Natural killer cell treated with Interleukin-12 subunit alpha and Interleukin-12 subunit beta and Interleukin-15 and Interleukin-18, amount 100 ng/mL, for 72 hours (primary cell): ENCODE measurements at places on chromosomes 7 and 10. TPM values are rescaled to one million over a fixed set of nuclear protein-coding genes. Genes with fewer than 3 reads are reported as not detected.
A peak's percentile ranks its signal among the peaks of the same experiment; 100 is the strongest.

GRCh38 chr10:121921238-121921931 lies 6.4 kb downstream of the ATE1 start:
- no peak overlapping the region for H3K27ac ChIP-seq
- H3K36me3 ChIP-seq: no peaks in the 10 kb centered on the region
- no peak overlapping the region for H3K4me3 ChIP-seq

DNA sequence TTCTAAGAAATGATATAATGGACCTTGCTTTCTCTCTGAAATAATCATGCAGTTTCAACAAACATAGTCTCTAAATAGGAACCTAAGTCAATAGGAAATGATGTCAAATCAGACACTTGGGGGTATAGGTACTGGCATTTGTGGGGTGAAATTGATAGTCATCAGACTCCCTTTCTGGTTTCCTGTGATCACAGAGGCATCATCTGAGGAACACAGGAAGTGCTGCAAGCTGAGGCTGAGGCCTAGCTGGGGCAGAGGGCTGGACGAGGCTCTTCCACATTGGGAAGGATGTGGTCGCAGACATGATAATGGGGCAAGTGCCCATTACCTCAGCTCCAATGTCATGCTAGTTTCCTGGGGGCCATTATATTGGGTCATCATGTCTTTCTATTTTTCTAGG lies 33.5 kb upstream of the TARP start:
- no peaks in the 10 kb centered on the region for H3K27me3 ChIP-seq
- peaks cover 71% of the 10 kb centered on the region for H3K4me1 ChIP-seq
- H3K36me3 ChIP-seq: no peaks in the 10 kb centered on the region

GRCh38 chr7:103773726-103774125 lies 215.7 kb downstream of the RELN start:
- no peak overlapping the region for H3K4me3 ChIP-seq
- no peaks in the 10 kb centered on the region for H3K36me3 ChIP-seq
- H3K27me3 ChIP-seq: no peaks in the 10 kb centered on the region
- DNase-seq: no peak
- no peak overlapping the region for H3K27ac ChIP-seq

GRCh38 chr7:28572321-28573058 lies 160.2 kb downstream of the CREB5 start:
- no peak overlapping the region for H3K4me3 ChIP-seq
- H3K27me3 ChIP-seq: peaks cover 18% of the 10 kb centered on the region
- H3K27ac ChIP-seq: no peak overlapping the region
- H3K36me3 ChIP-seq: no peaks in the 10 kb centered on the region
- DNase-seq: no peak

DNA sequence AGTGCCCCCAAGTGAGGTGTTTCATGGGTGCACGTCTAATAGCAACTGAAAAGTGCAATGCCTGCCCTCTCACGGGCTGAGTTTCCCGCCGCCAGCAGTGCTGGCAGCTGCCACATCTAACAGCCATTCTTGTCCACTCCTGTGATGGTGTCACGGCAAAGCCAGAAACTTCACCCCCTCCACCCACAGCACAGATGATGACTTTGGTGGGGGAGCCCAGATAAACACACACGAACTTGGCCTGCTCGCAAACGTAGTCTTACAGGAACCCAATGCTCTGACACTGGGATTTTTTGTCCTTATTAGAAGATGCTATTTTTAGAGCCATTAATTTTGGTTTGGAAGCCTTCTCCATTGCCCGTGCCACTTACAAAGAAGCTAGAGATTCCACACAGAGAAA lies 26.7 kb downstream of the CPXM2 start:
- no peak overlapping the region for H3K27ac ChIP-seq
- no peaks in the 10 kb centered on the region for H3K4me1 ChIP-seq
- H3K36me3 ChIP-seq: no peaks in the 10 kb centered on the region
- peaks cover 19% of the 10 kb centered on the region for H3K27me3 ChIP-seq
- no peak overlapping the region for H3K4me3 ChIP-seq
- DNase-seq: no peak

DNA sequence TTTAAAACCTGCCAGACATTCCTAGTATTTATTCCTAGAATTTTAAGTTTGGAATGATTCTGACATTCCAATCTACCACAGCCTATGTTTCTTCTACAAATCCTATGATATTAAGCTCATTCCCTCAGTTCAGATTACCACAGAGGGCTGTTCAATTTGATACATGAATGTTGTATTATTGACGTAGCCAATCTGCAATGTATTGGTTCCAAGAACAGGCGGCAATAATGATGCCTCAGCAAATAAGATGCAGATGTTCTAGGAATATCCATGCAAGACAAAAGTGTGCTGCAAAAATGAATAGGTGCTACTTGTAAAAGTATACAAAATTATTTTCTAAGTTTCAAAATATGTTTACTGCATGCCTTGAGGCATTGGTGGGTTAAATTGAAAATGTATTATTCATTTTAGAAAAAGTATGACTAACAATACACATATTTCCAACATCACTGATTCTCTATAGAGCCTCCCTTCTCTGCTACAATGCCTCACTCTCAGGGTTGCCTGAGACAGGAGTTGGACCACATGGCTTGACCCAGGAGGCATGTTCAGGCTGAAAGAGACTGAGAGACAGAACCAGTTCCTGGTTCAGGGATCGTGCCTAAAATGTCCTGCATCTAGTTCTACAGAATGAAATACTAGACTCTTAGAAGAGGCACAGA lies 94.1 kb upstream of the CREB5 start:
- peak overlapping the region; percentile 40 for H3K4me3 ChIP-seq
- H3K27me3 ChIP-seq: peaks cover 24% of the 10 kb centered on the region
- H3K27ac ChIP-seq: peak overlapping the region; percentile 43
- H3K4me1 ChIP-seq: peaks cover 3% of the 10 kb centered on the region
- no peaks in the 10 kb centered on the region for H3K36me3 ChIP-seq
- DNase-seq: no peak

DNA sequence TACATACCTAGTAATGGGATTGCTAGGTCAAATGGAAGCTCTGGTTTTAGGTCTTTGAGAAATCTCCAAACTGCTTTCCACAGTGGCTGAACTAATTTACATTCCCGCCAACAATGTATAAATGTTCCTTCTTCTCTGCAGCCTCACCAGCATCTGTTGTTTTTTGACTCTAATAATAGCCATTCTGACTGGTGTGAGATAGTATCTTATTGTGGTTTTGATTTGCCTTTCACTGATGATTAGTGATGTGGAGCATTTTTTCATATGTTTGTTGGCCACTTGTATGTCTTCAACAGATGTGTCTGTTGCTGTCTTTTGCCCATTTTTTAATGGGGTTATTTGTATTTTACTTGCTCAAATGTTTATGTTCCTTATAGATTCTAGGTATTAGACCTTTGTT lies 675.5 kb downstream of the SUGCT start:
- no peaks in the 10 kb centered on the region for H3K27me3 ChIP-seq
- DNase-seq: no peak
- H3K4me3 ChIP-seq: no peak overlapping the region
- H3K36me3 ChIP-seq: peaks cover 16% of the 10 kb centered on the region

DNA sequence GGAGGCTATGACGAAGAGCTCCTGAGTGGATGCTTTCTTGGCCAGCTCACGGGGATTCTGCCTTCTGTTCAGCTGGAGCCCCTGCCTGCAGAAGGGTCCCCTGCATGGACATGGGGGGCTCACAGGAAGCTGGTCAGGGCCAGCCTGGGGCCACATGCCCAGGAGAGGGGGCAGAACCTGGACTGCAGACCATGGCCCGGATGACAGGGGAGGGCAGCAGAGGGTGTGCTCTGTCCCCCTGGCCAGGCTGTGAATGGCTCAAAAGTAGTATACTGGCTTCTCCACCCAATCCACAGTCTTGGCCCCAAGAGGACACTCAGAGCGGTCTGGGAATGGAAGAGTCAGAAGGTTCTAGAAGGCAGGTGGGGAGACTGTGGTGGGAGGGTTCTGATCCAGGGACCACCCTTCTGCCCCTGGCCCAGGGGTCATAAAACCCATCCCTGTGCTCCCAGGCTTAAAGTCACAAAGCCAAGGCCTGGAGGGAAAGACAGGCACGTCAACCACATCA lies 40.3 kb downstream of the PPIF start:
- H3K27ac ChIP-seq: no peak overlapping the region
- H3K27me3 ChIP-seq: no peaks in the 10 kb centered on the region
- peaks cover 2% of the 10 kb centered on the region for H3K4me1 ChIP-seq
- no peaks in the 10 kb centered on the region for H3K36me3 ChIP-seq
- no peak for DNase-seq

DNA sequence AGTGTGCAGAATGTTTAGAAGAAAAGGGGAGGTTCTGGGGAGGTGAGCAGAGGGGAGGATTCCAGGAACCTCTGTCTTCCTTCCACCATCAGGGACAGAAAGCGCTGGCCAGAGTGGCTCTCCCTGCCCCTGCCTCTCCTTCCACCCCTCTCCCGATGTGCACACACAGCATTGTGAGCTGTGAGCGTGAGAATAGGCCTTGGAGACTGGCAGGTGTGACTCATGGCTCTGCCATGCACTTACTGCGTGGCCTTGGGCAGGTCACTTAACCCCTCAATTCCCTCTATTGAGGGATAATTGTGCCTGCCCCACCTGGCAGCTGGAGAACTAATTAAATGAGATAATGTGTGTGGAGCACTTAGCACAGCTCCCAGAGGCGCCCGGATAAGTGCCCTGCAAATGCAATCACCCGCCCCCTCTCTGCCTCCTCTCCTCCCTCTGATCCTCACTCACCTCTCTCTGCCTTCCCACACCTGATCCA lies 115.4 kb downstream of the ZMIZ1 start:
- no peak for DNase-seq
- H3K4me1 ChIP-seq: peaks cover 12% of the 10 kb centered on the region
- H3K36me3 ChIP-seq: no peaks in the 10 kb centered on the region
- no peaks in the 10 kb centered on the region for H3K27me3 ChIP-seq
- H3K27ac ChIP-seq: no peak overlapping the region
- H3K4me3 ChIP-seq: no peak overlapping the region

- H3K27me3 ChIP-seq: no peaks in the 10 kb centered on the region
- H3K4me1 ChIP-seq: no peaks in the 10 kb centered on the region
- H3K4me3 ChIP-seq: no peak overlapping the region
- no peaks in the 10 kb centered on the region for H3K36me3 ChIP-seq
- no peak for DNase-seq
Measured at GRCh38 chr7:111780527-111780926, 218.2 kb upstream of the IMMP2L start.

GRCh38 chr7:5554287-5554610 lies 130.6 kb upstream of the TNRC18 start:
- no peaks in the 10 kb centered on the region for H3K36me3 ChIP-seq
- H3K4me3 ChIP-seq: peak overlapping the region; percentile 44
- H3K4me1 ChIP-seq: peaks cover 37% of the 10 kb centered on the region

GRCh38 chr10:124719213-124719851 lies 24.8 kb downstream of the FAM53B start:
- no peaks in the 10 kb centered on the region for H3K36me3 ChIP-seq
- peak overlapping the region; percentile 79 for H3K4me3 ChIP-seq
- no peaks in the 10 kb centered on the region for H3K27me3 ChIP-seq
- peaks cover 79% of the 10 kb centered on the region for H3K4me1 ChIP-seq

DNA sequence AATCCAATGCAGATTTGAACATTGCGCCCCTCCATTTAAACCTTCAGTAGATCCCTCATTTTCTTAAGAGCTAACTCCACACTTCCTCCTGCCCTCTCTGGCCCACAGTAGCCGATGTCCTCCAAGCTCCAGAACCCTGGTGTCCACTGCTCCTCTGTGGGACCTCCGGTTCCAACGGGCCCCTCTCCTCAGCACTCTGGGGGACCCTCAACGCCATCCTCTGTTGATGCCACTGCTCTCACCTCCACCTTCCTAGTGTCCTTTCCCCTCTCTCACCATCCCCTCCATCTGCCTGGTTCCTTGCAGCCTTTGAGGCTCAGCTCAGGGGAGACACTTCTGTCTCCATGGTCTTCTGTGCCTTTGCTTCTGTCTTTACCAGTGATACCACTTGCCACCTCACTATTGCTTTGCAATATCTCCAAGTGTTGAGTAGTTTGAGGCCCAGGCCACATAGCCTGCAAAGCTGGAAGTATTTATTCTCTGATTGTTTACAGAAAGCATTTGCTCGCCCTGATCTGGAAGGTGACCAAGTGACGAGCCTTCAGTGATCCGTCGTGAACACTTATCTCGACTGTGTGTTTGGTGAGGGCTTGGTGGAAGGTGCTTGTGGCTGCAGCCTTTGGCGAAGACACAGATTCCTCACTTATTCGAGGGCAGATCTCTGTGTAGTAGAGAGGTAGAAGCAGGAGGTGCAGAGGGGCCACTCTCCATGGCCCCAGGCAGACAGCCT lies 104.8 kb upstream of the SHH start:
- no peak for DNase-seq
- H3K36me3 ChIP-seq: no peaks in the 10 kb centered on the region
- no peak overlapping the region for H3K4me3 ChIP-seq
- H3K27me3 ChIP-seq: peaks cover 3% of the 10 kb centered on the region

- H3K27ac ChIP-seq: no peak overlapping the region
- H3K4me3 ChIP-seq: no peak overlapping the region
- peaks cover 6% of the 10 kb centered on the region for H3K4me1 ChIP-seq
- DNase-seq: no peak
- H3K27me3 ChIP-seq: peaks cover 9% of the 10 kb centered on the region
Measured at GRCh38 chr10:43863859-43864591, 215.3 kb upstream of the ZNF32 start.

GRCh38 chr10:32956365-32957197 lies 1.4 kb downstream of the ITGB1 start:
- H3K4me3 ChIP-seq: peak overlapping the region; percentile 82
- H3K27ac ChIP-seq: peak overlapping the region; percentile 84
- no peaks in the 10 kb centered on the region for H3K27me3 ChIP-seq
- DNase-seq: no peak

DNA sequence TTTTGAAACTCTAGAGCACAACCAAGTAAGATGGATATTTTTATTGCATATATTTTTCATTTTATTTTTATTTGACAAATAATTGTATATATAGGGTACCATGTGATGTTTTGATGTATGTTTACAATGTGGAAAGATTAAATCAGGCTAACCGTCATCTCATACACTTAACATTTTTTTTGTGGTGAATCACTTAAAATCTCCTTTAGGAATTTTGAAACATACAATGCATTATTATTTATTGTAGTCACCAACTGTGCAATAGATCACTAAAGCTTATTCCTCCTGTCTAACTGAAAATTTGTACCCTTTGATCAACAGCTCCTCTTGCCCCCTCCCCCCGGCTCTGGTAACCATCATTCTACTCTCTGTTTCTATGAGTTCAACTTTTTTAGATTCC lies 77.2 kb downstream of the DNAH11 start:
- no peaks in the 10 kb centered on the region for H3K4me1 ChIP-seq
- no peak overlapping the region for H3K27ac ChIP-seq
- no peaks in the 10 kb centered on the region for H3K36me3 ChIP-seq
- H3K4me3 ChIP-seq: no peak overlapping the region
- H3K27me3 ChIP-seq: peaks cover 8% of the 10 kb centered on the region

Gene ADAM22
- total RNA-seq: 0.29 TPM

Gene TWNK
- 34.2 TPM for total RNA-seq

Gene VAX1
- not detected for total RNA-seq

Gene SPDYE5
- total RNA-seq: not detected

Gene SPDYE1
- not detected for total RNA-seq

Gene ZNF32
- 12.4 TPM for total RNA-seq

Gene ANXA11
- 134 TPM for total RNA-seq

Gene NUB1
- total RNA-seq: 66.9 TPM

Gene ADAMTS14
- 0.61 TPM for total RNA-seq

Gene KIFBP
- total RNA-seq: 13.4 TPM
